Cortex of kidney (tissue), 1 donor: ENCODE measurements at places on chromosomes 2 and 18.

GRCh38 chr2:25420820-25421237 lies 79.1 kb upstream of the DNMT3A start:
- DNase-seq = no peak

- DNase-seq = no peak
These were observed 42.2 kb upstream of the ZSWIM2 start for GRCh38 chr2:186891185-186891621.

DNA sequence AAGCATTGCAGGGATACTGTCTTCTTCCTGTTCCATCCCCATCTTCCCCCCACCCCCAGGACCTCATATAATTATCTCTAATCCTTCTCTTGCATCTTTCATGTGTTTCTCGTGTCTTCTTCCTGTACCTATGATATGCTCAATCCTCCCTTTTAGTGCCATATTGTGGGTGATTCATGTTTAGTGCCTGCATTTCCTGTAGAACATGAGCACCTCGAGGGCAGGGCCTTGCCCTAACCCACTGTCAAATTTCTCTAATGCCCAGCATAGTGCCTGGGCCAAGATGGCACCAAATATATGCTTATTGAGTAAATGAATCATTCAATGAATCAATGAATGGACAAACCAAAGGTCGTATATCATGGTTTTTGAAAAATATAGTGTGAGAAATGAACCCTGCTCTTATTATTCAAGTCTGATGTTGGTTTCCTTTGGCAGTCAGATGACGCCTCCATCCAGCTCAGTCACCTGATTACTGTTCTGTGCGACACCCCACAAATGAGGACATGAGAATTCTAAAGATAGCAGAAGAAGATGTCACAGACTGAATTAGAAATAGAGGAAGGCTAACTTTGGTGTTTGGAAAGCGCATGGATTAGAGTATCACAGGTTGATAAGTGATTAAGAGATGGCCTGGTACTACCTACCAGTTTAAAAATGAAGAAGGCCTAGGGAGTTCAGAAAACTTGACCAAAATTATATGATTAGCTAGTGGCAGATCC lies 278.4 kb downstream of the PRKCE start:
- DNase-seq = no peak

DNA sequence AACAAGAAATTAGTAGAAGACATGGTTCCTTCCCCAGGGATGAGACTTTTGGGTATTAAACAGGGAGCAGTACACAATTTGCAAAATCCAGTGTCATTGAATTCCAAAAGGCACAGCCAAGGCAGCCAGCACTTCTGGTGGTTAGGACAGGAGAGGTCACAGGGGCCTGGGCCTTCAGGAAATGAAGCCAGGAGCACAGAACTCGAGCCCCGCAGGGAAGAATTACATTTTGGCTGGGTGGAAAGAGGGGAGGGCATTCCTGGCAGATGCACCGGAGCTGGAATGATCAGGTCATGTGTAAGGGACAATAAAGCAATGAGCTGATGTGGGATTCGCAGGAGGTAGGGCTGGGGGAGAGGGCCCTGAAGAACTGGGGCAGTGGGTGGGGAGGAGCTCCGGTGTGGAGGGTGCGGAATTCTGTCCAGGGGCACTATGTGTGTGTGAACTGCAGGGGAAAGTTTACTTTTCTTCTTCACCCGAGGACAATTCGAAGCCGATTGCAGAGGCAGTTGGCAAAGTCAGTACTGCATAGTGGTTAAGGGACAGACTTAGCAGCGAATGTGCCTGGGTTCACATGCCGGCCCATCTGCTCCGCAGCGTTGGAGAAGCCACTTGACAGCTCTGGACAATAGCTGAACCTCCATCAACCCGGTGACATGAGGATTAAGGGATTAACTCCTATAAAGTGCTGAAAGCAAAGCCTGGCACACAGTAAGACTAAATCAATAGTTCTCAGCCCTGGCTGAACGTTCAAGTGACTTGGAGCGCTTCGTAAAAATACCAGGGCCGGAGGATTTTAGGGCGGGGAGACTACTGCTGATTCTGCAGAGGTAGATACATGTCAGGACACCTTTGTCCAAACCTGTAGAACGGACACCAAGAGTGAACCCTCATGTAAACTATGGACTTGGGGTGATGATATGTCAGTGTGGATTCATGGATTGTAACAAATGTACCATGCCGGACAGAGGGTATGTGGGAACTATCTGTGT lies 36.4 kb downstream of the ALPK2 start:
- no peak for DNase-seq

- DNase-seq = no peak
These were observed 14.7 kb downstream of the NEDD4L start for GRCh38 chr18:58058720-58059119.

DNA sequence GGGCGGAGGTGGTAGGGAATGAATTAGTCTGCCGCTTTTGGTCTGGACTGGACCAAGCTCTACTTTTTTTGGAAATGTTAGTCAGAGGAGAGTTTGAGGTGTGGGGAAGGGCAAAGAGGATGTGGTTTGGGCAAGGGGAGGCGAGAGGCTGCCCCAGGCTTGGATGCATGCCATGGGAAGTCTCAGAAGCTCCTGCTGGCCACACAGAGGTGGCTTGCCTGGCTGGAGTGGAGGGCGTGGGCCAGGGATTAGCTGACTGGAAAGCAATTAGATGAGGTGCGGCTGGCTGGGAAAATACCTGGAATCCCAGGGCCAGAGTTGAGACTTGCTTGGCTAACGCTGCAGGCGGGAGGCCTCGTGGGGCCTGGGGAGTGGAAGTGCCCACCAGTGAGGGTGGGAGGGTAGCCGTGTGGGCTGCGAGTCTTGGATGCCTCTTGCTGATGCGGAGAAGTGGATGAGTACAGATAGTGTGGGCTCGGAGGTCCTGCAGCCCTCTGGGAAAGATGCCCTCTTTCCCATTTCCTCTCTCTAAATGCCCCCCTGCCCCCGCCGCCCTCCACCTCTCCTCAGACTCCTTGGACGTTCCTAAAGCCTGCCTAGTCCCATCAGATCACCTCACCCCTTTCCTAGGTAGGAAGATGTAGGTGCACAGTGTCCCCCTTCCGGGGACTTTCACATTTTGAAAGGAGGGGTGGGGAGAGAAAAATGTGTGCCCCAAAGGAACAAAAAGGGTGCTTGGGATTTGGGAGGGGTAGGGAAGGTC lies 117.6 kb downstream of the SMAD7 start:
- no peak for DNase-seq

DNA sequence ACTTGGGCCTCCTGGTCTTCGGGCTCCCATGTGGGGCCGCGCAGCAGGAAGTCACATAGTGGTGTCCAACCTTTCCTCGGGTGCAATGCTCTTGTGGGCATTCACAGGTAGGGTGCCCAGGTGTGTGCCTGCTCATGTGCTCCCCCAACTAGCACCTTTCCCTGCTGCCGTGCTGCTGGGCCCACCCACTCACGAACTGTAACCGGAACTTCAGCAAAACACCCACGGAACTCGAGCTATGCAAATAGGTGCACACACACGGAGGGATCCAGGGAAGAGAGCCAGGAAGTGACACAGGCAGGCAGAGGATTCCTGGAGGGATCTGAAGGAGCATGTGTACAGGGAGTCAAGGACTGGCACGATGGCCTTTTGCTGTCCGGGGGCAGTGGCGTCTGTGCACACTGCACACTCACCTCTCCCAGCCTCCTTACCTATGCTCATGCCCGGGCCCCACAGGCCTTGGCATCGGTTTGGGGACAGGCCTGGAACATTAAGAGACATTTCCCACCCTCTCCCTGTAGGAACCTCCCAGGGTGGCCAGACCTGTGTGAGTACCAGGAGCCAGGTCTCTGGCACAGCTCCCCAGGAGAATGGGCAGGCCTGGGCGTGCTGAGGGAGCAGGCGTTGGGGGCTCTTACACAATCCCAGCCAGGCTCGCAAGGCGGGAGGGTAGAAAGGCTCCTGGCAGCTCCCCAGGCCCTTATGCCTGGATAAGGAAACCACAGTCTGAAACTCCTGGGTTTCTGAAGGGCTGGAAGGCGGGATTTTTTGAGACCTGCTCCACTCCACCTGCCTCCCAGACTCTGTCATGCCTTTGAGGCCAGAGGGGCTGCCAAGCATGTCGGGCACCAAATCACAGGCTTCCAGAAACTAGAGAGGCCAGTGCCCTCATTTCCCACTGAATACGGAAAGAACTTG lies 6.6 kb upstream of the PTMA start:
- DNase-seq = no peak

DNA sequence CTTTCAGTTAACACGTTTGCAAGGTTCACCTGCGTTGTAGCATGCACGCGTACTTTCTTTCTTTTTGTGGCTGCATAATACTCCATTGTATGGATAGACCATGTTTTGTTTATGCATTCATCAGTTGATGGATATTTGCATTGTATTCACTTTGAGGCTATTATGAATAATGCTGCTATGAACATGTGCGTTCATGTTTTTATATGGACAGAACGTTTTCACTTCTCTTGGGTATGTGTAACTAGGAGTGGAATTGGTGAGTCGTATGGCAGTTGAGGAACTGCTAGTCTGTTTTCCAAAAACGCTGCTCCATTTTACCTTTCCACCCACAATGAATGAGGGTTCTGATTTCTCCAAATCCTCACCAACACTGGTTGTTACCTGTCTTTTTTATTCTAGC lies 244.3 kb downstream of the GLI2 start:
- no peak for DNase-seq

GRCh38 chr2:216298719-216299495 lies 73.4 kb downstream of the MARCHF4 start:
- no peak for DNase-seq

DNA sequence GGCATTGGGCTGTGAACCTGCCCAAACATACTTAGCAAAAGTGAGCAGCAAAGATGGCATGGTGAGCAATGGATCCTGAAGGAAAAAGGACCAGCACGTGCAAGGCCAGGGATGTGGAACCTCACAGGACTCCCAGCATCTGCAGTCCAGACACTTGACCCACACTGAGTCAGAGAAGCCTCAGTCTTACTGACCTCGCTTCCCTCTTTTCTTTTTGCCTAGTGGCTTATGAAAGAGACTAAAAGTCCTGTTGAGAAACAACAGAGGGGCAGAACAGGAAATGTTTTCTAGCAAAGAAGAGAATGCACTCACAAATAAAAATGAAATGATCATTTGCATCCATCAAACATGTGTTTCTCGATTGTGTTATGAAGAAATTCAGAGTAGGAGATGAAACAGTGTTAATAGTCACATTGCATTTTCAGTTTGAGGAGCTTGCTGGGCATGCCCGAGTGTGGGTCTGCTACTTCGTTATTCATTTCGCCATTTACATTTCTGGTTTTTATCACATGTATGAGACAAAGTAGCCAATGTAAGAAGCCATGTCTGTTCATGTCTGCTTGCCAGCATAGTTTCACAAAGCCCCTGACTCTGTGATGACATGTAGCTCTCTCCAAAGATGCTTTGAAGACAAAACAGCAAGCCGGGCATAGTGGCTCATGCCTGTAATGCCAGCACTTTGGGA lies 118.4 kb downstream of the INO80D start:
- no peak for DNase-seq

DNA sequence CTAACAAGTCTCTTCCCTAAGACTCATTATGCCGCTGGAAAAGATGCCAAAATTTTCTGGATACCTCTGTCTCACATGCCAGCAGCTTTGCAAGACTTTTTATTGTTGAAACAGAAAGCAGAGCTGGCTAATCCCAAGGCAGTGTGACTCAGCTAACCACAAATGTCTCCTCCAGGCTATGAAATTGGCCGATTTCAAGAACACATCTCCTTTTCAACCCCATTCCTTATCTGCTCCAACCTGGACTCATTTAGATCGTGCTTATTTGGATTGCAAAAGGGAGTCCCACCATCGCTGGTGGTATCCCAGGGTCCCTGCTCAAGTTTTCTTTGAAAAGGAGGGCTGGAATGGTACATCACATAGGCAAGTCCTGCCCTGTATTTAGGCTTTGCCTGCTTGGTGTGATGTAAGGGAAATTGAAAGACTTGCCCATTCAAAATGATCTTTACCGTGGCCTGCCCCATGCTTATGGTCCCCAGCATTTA lies 26.3 kb downstream of the DHRS9 start:
- no peak for DNase-seq

DNA sequence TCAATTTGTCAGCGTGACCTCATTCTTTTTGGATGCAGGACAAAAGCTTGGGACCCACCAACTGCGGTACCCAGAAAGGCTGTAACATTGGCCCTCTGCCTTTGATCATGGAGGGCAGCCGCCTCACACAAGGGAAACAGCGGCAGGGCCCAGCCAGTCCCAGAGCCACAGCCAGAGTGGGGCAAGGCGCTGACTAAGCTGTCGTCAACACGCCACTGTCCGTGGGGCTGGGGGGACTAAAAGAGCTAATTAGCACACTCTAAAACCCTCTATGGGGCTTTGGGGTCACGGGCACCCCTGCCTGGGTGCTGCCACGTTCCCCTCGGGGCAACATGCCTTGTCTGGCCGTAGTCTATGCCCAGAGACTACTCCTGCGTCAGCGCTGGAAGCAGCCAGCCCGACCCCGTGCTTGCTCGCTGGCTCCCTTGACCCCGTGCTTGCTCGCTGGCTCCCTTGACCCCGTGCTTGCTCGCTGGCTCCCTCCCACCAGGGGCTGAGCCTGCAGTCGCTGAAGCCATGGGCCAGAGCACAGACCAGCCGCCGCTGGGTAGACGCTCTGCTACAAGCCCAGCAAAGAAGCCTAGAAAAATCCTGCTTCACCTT lies 598.4 kb downstream of the MBD2 start:
- no peak for DNase-seq

DNA sequence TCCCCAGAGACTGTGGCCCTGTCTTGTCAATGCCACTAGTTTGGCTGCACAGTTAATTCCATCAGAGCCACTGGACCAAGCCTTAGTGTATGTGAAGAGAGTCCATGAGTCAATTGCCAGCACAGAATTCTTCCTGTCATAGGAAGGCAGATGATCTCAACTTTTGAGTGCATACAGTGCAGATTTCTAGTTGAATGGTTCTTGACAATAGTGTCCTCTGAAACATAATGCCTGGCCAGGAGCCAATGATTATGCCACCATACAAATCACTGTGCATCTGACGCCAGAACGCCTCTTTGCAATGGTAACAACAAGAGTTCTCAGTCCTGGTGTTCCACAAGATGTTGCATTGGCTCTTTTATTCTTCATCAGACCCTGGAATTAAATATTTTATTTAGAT lies 7.1 kb downstream of the NEUROD1 start:
- no peak for DNase-seq

DNA sequence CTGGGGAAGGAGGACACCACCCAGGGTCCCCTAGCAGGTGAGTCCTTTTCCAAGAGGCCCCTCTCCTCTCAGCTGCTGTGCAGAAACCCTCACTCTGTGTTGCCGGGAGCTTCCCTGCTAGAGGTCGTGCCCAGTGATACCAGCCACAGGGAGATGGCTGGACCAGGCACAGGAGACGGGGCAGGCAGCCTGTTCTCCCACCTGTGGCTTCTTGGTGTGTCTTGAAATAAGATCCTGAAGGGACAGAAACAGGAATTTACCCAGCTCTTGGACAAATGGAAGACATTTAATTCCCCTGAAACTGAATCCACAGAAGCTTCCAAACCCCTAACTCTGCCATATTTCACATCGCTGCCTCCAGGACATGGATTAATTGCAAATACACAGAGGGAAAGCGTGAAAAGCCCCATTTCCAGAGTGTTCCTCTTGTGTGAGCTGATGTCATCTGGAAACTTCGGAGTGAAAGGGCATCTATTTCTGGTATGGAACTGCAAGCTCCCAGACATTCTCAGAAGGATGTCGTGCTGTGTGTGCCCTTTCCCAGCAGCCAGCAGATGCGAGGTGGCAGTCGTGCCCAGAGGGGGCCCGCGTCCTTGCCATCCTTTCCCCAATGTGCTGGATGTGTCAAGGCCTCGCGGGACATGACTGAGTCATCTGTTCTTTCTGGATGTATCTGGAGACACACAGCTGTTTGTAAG lies 177.7 kb downstream of the SEPTIN10 start:
- DNase-seq = no peak

- no peak for DNase-seq
These were observed 440.6 kb downstream of the FBXO15 start for GRCh38 chr18:73707035-73707434.

GRCh38 chr18:68033466-68033865 lies 516.9 kb upstream of the DSEL start:
- no peak for DNase-seq
